ENCODE measurements at places on chromosomes 5 and 9.
A peak's percentile ranks its signal among the peaks of the same experiment; 100 is the strongest.

DNA sequence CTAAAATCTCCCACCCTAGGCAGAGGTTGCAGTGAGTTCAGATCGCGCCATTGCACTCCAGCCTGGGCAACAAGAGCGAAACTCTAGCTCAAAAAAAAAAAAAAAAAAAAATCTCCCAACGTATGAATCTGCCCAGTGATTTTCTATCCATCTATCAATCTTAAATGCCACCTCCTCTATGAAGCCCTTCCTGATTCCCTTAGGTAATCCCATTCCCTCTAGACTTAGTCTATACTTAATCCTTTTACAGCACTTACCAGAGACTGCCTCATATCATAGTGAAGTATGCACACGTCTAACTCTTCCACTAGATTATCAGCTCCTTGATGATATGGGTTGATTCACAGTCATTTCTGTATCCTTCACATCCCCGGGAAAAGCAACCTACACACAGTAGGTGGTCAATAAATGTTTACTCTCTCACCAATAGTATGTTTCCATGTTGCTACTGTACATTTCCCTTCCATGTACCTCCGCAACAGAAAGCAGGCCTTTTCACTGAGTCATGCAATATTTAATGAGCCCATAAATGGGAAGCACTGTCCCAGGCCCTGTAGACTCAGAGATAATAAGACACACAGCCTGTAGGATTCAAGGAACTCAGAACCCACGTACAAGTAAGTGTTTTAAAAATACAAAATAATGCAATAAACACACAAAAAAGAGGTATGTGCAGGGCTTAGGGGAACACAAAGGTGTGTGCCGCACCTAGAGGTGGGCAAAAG lies 1.2 kb downstream of the DROSHA start:
- no peak for DNase-seq

DNA sequence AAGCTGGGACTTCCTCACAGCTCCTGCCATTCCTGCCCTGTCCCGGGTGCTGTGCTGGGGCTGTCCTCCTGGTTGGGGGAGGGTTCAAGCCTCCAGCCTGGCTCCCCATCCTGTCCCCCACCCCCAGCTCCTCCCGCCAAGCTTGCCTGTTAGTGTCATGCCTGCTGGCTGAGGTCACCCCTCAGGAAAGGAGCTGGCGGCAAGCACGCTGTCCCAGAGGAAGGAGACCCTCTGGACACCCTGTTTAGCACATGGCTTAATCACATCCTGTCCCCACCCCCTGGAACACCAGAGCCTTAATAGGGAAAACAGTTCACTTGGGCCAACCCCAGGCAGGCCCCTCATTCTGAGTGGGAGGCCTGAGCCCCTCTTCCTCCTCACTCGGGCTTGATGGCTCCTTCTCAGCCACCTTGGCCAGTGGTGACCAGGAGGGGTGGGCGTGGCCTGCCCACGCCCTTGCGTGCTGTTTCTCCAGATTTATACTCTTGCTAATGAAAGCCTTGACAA lies 9.2 kb upstream of the PHYHD1 start:
- no peak for DNase-seq

- no peak for DNase-seq
Observed at GRCh38 chr9:126401107-126401506, 74.5 kb downstream of the MVB12B start.

DNA sequence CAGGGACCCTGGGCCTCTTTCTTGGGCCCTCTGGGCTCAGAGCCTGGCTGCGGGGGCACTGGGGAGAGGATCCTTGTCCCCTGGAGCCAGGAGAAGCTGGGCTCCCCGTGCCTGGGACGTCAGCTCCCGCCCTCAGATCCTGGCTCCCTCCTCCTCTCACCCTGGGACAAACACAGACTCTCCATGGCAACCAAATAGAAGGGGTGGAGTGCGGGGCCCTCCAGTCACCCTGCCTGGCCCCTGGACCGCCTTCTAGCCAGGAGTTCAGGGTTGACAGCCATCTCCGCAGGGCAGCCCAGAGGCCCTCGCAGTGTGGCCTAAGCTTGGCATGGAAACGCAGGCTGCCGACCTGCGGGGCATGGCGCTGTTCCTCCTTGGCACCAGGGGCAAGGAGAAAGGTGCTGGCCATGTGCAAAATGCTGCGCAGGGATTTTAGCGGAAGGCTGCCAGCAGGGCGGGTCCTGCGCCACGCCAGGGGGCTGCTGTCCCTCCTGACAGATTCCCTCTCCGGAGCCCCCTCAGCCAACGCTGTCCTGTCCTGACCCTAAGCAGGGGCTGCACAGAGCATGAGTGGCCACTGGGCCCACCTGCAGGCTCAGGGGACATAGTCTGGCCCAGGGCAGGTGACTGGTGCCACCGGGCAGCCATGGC lies 1.0 kb downstream of the ZDHHC11 start:
- no peak for DNase-seq

DNA sequence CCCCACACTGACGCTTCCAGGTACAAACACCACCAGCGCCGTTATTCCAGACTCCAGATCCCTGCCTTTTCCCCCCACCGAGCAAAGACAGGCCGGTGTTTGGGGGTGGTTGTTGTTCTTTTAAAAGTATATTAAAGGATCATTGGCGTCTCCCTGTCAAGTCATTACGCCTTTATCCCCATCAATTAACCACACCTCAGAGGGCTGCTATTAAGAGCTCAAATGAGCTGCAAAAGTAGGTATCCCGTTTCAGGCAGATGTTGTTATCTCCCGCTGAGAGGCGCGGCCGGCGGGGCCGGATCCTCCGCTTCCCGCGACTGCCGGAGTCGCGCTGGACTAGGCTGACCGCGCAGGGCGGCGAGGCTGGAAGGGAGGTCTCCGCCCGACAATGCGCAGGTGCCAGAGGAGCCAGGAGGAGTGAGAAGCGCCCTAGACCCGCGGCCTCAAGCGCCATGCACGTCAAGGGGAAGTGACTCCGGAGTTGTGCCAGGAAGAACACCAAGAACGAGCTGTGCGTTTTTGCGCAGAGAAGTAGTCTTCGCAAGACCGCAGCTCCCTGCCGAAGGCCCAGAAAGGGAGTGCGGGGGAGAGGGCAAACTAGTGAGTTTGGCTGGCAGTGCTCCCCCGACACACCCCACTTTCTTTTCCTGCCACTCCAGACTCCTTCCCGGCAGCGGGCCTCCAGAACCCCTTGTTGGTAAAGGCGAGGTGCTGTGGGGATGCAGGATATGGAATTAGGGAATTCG lies 8.2 kb downstream of the NR2F1-AS1 start:
- DNase-seq, result peak; percentile 33
